ENCODE measurements at places on chromosomes 2 and 18. TPM values are rescaled to one million over a fixed set of nuclear protein-coding genes. Genes with fewer than 3 reads are reported as not detected.

ALPG gene
- total RNA-seq = not detected

NTSR2 gene
- total RNA-seq = not detected

ZFP36L2 gene
- total RNA-seq = 11.7 TPM

FAM228A gene
- 0.10 TPM for total RNA-seq

DSG4 gene
- total RNA-seq = not detected

FAM237A gene
- total RNA-seq = not detected

ARHGEF33 gene
- 0.19 TPM for total RNA-seq

PARD6G gene
- total RNA-seq = 2.0 TPM

SEMA4C gene
- 35.3 TPM for total RNA-seq

Data from vein endothelial cell (primary cell).